ENCODE measurements at places on chromosomes 16 and 17.
A peak's percentile ranks its signal among the peaks of the same experiment; 100 is the strongest.

DNA sequence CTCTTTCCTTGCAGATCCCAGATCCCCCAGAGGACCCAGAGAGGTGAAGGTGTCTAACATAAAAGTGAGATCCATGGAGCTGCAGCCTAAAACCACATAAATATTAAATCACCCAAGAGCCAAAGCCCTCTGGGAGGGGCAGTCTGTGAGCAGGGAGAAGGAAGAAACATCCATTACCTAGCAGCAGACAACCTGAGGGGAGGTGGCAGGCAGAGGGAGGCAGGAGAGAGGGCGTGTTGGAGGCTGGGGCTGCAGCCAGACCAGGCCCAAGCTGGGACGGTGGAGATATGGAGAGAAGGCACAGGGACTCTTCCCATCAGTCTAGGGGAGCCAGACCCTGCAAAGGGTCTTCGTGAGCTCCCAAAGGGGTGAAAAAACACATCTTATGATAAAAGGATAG is 101.1 kb downstream of the SHISA6 start:
- no peak for DNase-seq

DNA sequence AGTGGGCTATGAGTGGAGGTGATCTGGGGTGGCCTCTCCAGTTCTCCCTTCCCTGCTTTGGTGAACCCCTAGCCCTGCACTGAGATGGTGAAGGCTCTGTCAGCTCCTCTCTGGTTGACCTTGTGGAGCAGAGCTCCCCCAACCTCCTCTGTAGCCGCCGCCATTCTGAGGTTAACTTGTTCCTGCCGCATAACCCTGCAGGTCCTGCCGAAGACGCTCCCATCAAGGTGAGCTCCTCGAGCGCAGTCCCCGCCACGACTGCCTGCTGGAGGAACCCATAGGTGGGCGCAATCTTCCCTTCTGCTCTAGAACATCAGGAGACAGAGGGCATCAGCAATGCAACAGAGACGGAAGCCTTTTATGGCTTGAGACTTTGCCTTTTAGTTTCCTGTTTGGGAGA is 15.2 kb upstream of the SLC47A2 start:
- no peak for DNase-seq

DNA sequence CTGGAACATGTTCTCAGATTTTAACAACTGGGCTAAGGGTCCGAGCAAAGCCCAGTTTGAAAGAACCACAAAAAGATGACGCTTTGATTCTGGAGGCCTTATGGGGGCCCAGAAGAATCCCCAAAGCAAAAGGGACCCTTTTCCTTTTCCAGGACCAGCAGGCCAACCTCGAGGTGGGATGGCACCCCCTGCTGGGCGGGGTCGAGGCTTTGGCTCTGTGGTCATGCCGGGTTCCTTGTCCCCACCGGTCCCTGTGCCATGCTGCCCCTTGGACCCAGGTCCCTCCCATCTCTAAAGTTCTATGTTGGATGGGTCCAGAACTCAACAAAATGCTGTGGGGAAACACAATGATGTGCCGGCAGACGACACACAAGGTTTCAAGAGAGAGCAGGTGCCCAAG is 30.9 kb downstream of the TMEM204 start:
- no peak for DNase-seq

- no peak for DNase-seq
Observed at GRCh38 chr17:46788796-46789195, 29.7 kb downstream of the WNT3 start.

GRCh38 chr17:50426472-50426782 is 409 bp downstream of the ACSF2 start:
- peak; percentile 65 for DNase-seq

- peak; percentile 58 for DNase-seq
Observed at GRCh38 chr17:66302761-66303626, 581 bp downstream of the PRKCA start.

Data from A549 (cell line).